ENCODE measurements at places on chromosomes 3 and 15.

DNA sequence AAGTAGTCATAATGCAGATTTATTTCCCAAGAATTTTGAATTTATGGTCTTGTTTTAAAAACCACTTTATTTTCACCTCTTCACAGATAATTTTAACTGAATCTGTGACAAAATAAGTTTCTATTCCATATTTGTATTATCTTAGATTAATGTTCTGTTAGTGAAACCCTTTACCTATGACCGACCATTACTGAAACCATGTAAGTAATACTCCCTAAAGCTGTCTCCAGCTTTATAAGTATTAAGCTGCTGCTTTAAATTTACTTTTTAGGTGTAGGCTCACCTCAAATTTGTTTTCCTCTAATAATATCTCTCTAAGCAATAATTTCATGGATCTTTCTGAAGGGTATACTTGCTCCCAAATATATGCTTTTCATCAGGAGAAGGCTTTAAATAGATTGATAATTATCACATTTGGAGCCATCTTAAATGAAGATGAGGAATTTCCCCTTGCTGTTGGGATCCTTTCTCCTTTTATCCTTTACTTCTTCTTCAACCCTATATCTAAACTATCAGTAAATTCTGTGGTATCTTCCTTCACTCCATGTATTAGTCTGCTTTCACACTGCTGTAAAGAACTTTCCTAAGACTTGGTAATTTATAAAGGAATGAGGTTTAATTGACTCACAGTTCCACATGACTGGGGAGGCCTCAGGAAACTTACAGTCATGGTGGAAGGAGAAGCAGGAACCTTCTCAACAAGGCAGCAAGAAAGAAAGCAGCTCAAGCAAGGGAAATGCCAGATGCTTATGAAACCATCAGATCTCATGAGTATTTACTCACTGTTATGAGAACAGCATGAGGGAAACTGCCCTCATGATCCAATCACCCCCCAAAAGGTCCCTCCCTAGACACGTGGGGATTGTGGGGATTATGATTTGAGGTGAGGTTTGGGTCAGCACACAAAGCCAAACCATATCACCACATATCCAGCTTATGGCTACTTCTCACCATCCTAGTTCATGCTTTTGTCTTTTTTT is 92.3 kb upstream of the P2RY1 start:
- no peak for DNase-seq

DNA sequence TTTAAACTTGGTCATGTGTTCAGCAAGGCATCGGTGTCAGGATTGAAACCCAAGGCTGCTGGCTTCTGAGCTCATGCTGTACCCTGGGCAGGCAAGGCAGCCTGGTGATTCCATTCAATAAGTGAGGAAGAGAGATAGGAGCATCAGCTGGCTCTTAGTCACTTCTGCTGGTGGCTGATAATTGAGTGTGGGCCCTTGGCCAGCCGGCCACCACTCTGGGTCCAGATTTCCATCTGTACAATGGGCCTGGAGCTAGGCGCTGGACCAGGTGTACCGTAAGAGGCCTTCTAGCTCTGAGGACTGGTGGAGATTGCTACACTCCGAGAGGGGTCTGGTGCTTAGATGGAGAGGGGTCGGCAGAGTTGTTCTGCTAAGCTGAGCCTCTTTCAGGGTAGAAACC is 4.3 kb downstream of the CD276 start:
- no peak for DNase-seq

- DNase-seq = no peak
These were observed 316.2 kb downstream of the PTPRG start for GRCh38 chr3:61877359-61878138.

GRCh38 chr3:44892689-44893088 is 18.3 kb downstream of the TGM4 start:
- DNase-seq = no peak

DNA sequence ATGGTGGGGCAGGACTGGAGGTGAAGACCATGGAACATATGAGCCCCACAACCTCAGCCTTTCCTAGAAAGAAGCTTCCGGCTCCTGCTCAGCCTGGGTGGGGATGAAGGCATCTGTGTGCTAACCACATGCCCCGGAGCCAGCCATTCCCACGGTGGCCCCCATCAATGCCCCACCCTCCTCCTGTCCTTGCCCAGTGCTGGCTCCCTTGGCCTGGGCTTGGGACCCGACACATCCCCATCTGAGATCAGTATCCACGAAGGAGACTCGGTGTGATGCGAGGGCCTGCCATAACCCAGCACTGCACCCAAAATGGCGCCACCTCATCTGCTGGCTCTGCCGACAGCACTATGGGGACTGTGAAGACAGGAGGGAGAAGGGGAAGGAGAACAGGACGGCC is 16.5 kb upstream of the PLXND1 start:
- DNase-seq = no peak

DNA sequence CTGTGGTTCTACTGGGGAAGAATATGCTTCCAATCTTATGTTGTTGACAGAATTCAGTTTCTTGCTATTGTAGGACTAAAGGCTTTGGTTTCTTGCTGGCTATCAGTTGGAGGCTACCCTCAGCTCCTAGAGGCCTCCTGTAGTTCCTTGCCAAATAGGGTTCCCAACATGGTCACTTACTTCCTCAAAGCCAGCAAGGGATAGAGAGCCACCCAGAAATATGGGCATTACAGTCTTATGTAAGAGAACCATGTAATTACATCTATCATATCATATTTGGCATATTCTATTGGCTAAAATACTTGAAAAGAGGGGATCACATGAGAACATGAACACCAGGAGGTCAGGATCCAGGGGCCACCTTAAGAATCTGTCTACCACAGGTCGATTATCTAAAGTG is 6.2 kb upstream of the COX17 start:
- no peak for DNase-seq

DNA sequence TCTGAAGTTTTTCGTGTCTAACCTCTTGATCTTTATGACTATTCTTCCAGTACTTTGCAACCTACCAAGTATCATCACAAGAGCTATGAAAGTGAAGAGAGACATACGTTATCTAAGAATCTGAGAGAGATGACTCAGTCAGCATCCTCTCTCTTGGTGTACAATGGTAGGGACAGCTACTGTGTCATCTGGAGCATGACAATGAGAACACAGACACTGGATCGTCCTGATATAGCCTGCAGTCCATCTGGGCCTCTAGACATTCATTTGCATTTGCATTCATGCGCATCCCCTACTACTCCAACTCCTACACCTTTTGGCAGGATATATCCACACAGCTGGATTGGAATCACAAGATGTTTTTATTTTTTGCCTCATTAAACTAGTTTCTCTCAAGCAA is 115.2 kb downstream of the PEX5L start:
- no peak for DNase-seq

DNA sequence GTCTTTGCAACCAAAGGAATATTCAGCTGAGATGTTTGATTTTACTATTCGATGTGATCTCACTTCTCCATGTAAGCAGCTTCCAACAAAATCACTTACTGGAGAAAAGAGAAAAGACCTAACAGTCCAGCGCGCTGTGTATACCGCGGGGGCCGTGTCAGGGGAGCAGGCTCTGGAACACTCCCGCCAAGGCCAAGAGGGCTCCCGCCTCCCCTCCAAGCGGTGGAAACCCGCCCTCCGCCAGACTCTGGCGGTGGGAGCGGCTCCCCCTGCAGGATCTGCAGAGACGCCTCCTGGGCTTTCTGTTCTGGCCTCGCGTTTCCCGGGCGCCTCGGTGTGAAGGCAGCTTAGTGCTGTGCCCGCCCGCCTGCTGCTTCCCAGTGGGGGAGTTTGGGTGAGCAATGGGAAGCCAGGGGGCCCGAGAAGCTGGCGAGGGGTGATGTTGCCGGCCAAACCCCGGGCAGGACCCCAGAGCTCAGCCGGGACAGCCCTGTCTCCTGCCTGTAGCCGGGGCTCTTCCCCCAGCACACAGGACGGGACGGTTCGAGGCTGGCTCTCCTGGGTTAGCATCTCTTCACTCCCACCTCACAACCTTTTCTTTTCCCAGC is 36.3 kb downstream of the CHST14 start:
- DNase-seq = peak; percentile 51

DNA sequence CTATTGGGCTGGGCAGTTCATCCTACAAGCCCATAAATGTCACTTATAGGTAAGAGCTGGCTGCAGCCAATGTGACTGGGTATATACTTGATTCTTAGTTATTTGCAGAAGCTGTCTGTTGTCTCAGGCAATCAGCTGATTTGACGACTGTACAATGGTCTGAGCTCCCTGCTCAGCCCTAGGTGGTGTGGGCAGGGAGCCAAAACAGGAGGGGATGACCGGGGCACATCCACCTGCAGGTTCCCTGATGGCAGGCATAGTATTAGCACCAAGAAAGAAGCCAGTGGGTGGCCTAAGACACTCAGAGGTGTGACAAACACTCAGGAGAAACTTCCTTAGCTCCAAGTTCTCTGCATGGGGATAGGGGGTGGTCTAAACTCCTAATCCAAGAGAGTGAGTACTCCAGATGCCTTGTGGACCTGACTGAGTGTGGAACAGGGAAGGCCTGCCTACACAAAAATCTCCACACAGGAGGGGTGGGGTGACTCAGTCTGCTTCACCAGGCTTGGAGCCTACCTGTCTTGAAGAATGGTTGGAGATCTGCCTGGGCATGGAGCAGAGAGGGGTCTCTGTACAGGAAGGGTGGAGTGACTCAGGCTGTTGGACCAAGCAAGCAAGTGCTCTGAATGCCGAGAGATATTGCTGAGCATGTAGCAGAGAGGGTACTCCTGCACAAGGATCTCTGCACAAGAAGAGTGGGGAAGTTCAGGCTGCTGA is 690.4 kb upstream of the NAALADL2 start:
- no peak for DNase-seq

DNA sequence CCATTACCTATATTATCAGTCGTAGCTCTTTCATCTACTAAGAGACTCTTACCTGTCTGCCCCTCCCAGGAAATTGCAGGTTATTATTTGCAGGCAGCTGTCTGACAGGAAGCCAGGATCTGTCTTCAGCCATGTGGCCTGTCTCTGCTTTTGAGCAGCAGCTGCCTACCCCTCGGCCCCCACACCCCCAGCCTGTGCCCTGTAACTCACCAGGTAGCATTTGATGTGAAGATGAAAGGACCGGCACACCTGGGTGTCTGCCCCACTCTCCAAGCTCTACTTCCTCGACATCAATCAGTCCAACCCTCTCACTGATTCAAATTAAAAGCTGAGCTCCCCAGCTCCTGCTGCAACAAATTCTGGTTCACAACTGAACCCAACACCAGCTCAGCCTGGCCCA is 197.2 kb upstream of the CTNNB1 start:
- no peak for DNase-seq

- DNase-seq = no peak
These were observed 1.9 kb upstream of the PLA1A start for GRCh38 chr3:119595639-119596334.

GRCh38 chr3:23189187-23189586 is 13.9 kb upstream of the UBE2E2 start:
- no peak for DNase-seq

GRCh38 chr15:53196242-53196641 is 406.1 kb upstream of the ONECUT1 start:
- DNase-seq = no peak

DNA sequence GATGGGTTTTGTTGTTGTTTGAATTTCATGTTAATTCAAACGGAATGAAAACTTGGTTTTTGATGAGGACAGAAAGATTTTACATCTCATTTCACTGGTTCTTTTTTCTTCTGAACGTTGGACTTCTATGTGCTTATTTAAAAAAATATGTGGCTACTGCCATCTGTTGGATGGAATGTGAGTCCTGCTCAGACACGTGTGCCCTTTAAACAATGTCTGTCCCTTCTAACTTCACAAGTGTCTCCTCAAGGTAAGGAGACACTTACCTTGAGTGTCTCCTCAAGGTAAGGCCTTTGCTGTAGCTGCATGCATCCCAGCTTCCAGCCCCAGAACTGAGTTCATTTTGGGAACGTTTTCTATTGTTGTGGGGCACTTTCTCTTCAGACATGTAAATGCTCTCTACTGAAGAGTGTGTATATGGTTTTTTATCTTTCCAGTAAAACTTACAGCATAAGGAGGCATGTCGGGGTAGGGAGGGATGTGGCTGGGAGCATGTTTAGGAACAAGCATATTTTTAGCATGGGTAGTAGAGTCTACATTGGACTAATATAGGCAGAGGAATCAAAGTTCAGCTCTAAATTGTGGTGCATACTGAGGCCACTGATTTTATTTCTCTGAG is 63.1 kb upstream of the UBE3A start:
- DNase-seq = no peak

DNA sequence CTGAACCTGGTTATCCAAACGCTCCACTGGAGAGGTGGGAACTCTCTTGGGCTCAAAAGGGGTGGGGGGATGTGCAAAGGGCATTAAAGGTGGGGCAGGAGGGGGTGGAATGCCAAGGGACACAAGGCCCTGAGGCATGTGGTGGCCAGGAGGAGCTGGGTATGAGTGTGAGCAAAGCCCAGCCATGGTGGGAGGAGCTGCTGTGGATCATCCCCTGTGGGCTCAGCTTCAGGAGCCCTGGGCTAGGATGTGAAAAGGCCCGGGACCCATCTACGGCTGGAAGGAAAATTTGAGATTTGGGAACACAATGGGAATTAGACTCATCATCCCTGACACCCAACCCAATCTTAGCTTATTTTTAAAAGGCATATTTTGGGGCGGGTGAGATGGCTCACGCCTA is 33.3 kb downstream of the MGLL start:
- no peak for DNase-seq

DNA sequence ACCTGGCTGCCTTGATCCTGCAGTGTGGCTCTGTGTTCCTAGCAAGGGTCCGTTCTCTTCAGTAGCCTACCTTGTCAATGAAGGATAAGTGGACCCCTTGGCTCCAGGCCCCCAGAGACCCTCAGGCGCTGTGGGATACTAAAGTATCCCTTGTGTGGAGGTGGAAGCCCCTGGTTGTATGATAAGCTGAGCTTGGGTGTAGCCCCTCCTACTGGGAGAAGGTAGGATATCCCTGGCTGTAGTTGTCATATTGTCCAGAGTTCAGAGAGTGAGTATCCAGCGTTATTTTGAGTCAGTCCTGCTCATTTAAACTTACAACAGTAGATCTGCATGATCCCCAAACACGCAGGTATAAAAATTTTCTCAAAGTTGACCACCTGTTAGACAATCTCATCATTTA is 496.8 kb downstream of the CNTN4 start:
- DNase-seq = no peak

GRCh38 chr15:26667222-26667988 is 105.5 kb downstream of the GABRB3 start:
- no peak for DNase-seq

GRCh38 chr3:53856964-53857363 is 10.6 kb downstream of the IL17RB start:
- no peak for DNase-seq

GRCh38 chr15:39357480-39358268 is 223.2 kb upstream of the THBS1 start:
- no peak for DNase-seq

DNA sequence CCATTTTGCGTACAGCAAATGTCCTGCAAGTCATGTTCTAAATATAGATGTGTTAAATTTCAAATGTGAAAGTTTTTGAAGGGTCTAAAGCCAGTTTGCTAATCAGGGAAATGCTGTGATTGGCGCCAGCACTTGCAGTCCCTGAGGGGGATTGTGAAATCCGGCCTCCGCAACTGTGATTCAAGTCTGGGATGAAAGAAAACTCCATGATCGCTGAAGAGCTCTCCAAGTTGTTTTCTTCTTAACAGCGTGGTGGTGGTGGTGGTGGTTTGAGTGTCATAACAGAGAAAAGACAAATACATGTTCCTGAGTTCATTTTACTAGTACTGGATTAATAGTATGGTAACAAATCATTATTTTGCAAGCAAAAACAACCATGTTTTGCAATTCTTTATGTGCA is 51.8 kb downstream of the MITF start:
- no peak for DNase-seq

- no peak for DNase-seq
These were observed 22.3 kb downstream of the PPP4R2 start for GRCh38 chr3:73018790-73019441.
